Suppressor macrophage (primary cell): ENCODE measurements at places on chromosomes 12 and 14.

- DNase-seq = no peak
Measured at GRCh38 chr12:127964717-127965116, 302.3 kb upstream of the TMEM132C start.

- no peak for DNase-seq
Measured at GRCh38 chr14:69039288-69039628, 60.2 kb upstream of the ACTN1 start.

DNA sequence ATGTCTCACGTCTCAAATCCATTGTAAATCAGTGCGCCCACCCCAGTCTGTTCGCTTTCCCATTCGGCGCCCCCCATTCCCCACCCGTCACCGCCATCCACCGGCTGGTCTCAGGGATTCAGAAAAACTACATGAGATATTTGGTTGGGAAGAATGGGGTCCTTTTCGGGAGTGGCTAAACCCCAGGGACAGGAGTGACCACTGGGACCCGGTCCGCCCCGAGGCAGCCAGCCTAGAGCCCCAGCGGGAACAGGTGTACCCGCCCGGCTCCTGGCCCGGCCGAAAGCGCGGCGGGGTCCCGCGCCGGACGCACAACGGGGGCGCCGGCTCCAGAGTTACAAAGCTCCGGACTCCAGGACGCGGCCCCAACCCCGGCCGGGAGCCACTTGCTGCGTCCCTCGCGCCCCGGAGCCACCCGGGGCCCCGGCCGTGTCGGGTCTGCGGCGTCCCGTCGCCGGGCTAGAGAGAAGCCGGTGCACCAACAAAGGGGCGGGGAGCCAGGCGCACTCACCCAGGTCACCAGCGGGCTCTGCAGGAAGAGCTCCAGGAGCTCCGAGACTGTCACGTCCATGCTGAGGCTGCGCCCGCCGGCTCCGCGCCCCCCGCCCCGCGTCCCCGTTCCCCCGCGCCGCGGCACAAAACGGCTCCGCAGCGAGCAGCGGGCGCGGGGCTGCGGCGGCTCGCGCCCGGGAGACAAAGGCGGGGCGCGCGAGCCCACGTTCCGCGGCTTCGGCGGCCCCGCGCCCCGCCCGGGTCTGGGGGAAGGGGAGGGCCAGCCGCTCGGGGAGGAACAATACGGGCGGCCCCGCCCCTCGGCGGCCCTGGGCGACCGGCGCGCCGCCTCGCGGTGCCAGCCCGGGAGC is at the start of gene CCDC88C:
Gene CCDC88C (minus strand): TSS at position 701 of the 863 bp plus-strand sequence. CDS start 130 bp downstream, at position 571.
- DNase-seq = peak; percentile 94

GRCh38 chr12:45575417-45575816 is 154.1 kb upstream of the ARID2 start:
- DNase-seq = peak; percentile 60

DNA sequence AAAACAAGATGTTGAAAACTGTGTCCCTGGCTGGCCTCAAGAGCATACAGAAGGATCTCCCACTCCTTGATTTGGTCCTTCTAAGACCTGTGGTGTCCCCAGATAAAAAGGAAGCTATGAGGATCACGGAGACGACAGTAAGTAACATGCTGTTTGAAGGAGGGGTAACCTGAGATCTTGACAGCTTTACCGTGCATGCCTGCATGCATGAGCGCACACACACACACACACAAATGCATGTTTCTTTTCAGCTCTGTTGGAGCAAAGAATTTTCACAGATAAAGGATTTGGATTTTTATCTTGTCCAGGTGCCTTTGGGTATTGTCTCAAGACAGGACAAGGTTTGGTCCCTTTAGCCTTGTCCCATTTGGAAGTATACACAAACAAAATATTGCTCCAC is 411.6 kb upstream of the CCDC196 start:
- no peak for DNase-seq

- no peak for DNase-seq
Measured at GRCh38 chr12:92876496-92876895, 52.6 kb downstream of the EEA1 start.

DNA sequence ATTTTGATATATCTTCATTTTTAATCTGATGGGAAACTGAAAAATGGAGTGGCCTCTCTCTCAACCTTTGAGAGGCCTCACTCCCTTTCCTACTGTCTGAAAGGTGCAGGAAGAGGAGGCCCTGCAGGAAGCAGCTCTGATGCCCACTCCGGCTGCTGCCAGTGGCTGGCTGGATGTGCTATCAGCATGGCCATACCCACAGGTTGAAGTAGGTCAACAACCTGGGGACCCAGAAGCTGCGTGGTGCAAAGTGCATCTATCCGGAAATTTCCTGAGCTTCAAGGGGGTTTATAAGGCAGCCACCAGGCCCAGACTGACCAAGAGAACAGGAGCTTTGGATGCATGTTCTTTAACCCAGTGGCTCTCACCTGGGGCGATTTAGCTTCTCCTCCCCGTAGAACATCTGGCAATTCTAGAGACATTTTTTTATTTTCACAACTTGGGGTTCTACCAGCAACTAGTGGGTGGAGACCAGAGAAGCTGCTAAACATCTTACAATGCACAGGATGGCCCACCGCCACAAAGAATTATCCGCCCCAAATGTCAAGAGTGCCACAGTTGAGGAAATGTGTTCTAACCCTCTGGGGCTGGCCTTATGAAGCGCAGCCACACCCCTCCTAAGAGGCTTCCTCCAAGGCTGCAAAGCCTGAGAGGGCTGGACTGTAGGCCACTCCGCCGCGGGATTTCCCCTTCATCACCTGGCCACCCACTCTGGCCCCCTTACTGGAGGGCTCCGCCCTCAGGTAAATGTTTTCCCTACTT is 8.2 kb upstream of the BATF start:
- DNase-seq = no peak

GRCh38 chr12:96472384-96472783 is 17.0 kb upstream of the CFAP54 start:
- DNase-seq = no peak

DNA sequence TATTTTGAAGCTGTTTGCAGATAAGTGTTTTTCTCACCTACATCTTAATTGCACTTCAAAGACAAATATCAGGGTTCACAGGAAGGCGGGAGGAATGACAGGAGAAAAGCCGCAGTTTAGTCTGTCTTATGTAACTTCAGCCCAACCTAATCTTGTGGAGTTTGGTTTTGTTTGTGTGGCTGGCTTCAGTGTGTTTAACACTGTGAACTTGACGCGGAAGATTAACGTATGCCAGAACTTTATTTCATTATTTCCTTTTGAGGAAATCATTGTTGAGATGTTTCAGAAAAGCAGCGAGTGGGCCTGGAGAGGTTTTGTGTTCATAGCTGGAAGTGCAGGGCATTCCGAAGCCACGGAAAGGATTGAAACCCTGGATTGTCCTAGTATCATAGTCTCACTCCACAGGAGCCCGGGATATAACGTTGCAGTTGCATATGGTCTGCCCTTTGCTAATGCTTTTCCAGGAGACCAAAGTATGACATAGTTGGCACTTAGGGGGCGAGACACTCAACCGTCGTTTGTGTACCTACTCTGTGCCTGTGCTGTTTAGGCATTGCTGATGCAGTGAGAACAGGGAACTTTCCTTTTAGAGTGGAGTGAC is 2.0 kb downstream of the PELI2 start:
- no peak for DNase-seq

DNA sequence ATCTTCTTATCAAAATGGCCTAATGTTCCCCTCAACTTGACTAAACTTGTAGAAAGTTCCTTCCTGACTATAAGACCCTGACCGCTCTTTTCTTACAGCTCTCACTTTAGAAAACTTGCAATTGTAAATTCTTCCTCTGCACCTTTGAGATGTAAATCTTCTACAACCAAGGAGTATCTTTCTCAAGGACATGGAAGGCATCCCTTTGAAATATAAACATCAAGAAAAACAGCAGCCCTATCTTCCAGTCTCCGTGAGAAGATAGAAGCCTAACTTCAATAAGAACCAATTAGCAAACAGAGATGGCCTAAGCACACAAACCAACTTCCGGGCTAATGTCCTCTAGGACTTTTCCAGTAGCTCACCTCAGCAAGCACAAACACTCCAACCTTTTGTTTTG is 210.3 kb downstream of the CPNE8 start:
- DNase-seq = no peak

GRCh38 chr12:85798122-85798521 is 38.1 kb downstream of the RASSF9 start:
- DNase-seq = no peak

- peak; percentile 69 for DNase-seq
Measured at GRCh38 chr12:89481213-89481914, 43.2 kb downstream of the GALNT4 start.

DNA sequence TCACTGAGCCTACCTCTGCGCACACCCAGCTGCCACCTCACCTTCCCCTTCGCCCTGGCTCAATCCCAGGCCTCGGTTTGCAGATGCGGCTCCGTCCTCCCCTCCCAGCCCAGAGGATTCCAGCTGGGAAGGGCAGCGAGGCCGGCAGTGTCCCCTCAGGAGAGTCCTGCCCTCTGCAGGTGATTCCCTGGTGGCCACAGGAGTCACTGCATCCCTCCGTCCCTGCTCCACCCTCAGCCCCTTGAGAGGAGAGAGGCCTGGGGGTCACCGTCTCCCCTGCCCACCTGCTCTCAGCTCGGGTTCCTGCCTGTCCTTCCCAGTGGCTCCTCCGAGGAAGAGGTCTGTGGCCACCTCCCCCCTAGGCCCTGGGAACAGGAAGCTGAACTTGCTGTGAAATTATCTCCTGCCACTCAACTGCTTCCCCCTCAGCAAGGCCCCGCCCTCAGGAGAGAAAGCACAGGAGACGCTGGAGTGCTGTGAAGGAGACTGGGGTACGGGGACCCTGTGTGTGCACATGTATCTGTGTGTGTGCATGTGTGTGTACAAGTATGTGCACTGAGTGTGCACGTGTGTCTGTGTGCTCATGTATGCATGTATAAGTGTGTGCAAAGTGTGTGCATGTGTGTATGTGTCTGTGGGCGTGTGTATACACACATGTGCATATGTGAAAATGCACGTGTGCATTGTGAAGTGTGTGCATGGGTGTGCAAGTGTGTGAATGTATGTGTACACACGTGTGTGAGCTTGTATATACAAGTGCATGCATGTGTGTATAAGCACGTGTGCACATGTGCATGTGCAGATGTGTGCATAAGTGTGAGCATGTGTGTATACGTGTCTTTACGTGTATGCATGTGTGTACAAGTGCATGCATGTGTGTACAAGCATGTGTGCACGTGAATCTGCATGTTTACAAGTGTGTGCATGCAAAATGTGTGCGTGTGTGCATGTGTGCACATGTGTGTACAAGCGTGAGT is 13.2 kb upstream of the GALNT9 start:
- DNase-seq = peak; percentile 67

- DNase-seq = no peak
Measured at GRCh38 chr14:23632461-23633159, 3.6 kb upstream of the DHRS2 start.

GRCh38 chr12:67358781-67359338 is 89.7 kb downstream of the CAND1 start:
- DNase-seq = peak; percentile 69

DNA sequence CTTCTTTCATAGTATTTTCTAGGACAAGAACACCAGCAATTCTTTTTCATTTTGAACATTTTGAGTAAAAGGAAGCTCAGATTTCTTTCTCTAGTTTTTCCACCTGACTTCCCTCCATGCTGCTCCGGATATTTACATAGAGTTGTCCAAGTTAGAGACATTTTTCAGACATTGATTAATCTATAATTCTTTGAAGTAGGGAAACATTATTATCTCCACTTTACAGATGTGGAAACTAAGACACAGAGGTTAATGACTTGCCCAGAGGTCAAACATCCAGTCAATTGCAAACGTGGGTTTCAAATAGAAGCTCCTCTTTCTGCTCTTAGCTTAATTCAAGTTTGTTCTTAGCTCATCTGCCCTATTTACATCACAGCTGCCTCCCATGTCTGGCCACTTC is 138.3 kb downstream of the EGLN3 start:
- DNase-seq = no peak

DNA sequence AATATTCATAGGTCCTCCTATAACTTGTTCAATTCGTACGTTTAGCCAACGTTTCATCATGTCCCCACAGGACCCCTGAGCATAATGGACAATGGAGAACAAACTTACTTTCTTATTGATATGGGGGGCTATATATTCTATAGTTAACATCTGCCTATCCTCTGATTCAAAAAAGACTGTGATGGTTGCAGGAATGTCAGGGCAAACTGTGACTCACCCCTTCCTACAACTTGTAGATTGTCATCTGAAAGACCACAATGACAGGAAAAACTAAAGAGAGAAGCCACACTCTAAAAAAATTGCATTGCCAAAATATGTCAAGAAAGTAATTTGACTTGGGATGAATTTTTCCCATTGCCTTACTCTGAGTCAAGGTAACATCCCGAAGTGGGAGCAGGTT is 50.8 kb downstream of the CATSPERB start:
- DNase-seq = no peak
